Thymus (tissue), 14 donors: ENCODE measurements at places on chromosomes 1 and 21.

GRCh38 chr1:6269720-6270400 is 9.0 kb upstream of the GPR153 start:
- DNase-seq = no peak

DNA sequence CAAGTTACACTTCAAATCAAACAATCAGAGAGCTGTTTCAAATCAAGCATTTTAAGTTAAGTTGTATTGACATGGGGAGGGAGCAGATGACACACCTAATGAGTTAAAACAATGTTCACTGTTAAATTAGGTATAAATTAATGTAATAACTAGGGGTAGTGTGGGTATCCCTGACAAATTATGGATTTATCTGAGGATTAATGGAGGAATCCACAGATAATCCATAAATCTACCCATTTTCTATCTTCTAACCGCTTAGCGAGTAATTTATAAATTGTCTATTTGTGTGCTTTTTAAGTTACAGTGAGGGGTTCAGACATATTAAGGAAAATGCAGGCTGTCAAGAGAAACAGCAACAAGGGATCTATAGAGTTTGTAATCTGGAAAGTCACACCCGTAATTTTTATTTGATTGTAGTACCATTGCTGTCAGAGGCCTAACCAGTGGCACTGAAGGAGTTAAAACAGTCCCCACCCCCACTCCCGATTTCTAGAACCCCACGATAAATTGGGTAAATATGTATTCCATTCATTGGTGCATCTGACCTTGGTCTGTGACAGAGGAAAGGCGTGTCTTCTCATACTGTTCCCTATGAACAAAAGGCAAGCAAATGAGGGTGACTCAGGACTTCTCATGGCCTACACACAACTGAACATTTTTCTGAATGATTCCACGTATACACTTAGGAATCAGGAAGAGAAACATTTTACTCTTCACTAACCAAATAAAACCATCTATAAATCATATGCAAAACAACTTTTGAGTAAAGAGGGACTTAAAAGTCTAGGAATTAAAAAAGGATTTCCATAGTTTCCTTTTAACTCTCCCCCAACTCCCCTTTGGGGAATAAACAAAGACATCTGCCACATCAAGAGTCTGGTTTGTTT is 7.4 kb downstream of the IRF2BP2 start:
- DNase-seq = peak; percentile 50

- no peak for DNase-seq
Measured at GRCh38 chr1:172167796-172168596, 252.5 kb upstream of the C1orf105 start.

DNA sequence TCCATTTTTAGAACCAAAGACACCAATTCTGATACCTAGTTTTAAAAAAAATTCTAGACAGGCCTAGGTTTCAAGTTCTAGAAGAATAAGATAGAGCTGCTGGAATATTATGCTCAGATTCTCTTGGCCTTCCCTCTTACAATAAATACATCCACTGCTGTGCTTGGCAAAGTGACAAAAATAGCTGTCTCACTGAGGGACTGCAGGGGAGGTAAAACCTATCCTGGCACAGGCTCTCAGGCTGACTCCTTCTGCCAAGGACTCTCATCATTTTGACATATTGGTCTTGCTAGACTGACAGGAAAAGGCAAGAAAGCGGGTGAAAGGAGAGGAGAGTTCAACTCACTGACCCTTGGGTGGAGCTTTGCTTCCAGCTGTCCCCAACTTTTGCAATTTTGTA is 197.0 kb upstream of the LHX8 start:
- no peak for DNase-seq

DNA sequence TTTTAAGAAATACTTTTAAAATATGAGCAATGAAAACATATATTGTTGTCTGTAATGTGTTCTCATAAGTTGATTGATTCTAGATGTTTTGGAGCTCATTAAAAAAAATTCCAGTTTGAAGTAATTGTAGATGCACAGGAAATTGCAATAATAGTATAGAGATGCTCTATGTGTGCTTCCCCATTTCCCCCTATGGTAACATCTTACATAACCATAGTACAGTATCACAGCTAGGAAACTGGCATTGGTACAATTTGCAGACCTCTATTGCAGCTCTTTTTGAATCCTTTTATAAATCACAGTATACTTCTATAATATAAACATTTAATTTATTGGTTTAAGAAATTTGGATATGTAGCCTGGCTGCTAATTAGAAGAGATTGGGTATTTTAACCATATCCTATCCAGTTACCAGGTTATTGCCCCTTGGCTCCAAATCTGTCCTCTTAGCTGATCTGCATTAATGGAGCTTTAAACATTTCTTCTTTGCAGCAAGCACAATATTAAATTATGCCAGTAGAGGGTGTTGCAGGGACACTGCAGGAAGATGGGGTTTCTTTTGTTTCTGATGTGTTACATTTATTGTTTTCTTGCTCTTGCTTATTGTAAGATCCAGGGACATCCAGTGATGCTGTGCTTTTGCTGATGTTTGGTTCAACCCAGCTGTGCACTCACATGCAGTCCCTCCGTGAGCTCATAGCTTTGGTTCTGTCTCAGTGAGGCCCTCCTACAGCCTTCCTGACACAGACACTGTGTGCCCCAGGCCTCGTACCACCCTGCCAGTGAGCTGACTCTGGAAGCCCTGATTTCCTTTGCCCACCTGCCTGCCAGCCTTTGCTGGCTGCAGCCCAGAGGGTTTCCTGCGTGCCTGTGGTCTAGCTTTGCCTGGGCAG is 103.3 kb downstream of the RABGAP1L start:
- DNase-seq = peak; percentile 34

DNA sequence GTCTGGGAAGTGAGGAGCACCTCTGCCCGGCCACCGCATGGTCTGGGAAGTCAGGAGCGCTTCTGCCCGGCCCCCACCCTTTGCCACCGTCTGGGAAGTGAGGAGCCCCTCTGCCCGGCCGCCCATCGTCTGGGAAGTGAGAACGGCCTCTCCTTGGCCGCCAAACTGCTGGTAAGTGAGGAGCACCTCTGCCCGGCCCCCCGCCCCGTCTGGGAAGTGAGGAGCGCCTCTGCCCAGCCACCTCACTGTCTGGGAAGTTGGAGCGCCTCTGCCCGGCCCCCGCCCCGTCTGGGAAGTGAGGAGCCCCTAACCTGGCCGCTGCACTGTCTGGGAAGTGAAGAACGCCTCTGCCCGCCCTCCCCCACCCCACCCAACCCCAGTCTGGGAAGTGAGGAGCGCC is 22.6 kb downstream of the KCNH1 start:
- DNase-seq = no peak

DNA sequence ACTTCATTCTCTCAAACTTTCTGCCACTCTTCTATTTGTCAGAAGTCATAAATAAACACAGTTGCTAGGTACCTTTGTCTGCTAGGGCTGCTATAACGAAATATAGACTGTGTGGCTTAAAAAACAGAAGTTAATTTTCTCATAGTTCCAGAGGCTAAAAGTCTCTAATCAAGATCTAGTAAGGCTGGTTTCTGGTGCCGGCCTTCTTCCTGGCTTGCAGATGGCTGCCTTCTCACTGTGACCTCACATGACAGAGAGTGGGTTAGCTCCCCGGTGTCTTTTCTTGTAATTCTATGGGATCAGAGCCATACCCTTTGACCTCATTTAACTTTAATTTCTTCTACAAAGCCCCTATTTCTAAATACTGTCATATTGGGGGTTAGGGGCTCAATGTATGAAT is 5.9 kb downstream of the PDC start:
- DNase-seq = no peak

DNA sequence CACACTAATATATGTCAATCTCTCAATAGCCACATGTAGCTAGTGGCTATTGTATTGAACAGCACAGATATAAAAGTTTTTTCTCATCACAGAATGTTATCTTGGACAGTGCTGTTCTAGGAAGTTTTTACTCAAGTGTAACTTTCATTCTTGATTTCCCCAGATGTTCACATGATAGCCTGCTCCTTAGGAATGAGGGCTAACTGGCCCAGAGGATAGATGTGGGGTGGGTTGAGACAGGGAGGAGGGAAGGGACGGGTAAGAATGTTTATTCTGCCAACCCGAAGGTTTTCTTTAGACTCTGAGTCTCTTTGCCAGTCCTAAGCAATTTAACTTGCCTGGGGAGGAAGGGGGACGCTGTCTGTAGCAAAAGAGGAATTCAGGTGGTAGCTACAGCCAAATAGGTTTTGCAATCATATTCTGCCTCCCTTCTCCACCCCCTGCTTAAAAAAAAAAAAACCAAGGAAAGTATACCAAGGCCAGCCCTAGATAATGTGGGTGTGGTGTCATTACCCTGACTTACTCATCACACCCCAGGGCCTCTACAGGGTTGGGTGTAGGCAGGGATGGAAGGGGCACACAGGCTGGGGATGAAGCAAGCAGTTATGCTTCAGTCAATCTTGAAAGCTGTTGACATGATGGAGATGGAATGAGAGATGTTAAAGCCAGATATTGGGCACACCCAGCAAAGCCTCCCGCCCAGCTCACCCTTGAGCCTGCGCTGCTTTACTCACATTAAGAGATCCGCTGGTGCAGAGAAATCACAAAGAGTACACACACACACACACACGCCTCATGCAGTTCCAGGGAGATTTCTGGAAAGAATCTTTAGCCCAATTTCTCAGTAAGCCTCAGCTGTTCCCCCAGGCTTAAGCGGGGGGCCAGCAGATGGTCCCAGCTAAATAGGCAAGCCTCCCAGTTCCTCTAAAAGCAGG is 59.9 kb downstream of the PLXNA2 start:
- DNase-seq = no peak

DNA sequence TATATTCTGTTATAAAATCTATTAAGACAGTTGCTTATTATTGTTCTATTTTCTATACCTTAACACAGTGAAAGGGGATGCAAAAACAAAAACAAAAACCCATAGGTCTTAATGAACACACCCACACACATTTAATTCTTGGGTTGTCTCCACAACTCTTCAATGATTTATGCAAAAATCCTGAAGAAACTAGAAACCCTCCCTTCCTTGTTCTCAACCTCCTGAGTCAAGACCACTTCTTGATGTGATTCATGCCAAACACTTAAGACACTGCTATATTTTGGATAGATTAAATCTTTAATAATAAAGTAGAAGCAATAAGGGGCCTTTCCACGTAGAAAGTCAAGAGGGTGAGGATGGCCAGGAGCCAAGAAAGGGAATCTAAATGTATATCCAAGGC is 23.4 kb downstream of the SCAF4 start:
- no peak for DNase-seq

DNA sequence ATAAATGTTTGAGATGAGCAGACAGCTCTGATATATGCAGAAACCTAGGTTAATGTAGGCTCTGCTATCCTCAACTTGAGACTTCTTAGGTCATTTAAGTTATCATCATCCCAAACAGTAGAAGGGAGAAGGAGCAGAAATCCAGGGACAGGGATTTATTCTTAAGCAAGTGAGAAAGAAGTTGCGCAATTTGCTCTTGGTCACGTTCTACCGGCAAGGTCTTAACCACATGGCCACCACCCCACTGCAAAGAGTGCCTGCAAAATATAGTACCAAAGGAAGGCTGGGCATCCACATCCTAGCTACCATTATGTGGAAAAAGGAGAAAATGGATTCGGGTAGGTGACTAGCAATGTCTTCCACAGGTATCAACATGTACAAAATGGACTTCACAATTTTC is 25.2 kb downstream of the CRNN start:
- no peak for DNase-seq

GRCh38 chr21:43924421-43925095 is 59.5 kb downstream of the AGPAT3 start:
- no peak for DNase-seq

DNA sequence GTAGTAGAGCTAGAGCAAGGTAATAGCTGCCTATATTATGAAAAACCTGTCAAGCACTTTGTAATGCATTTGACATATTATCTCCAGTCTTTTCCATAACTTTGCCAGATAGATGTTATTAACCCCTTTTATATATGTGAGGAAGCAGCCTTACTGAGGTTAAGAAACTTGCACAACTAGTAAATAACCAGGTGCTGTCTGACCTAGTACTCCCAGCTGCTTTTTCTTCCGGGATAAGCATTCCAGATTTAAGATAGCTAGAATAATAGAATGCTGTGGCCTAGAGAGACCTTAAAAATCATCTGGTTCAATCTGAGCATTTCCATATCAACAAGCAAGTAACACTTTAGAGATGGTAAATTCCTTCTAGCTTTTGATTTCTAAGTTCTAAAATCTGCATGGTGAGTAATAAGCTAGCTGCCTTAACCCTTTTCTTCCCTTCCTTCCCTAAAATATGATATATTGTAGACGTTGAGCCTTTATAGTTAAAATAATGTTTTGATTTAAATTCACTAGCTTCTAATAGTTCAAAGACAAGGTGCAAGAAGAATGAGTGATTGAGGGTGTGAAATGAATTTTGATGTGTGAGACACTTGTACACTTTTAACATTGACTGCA is 1.8 kb downstream of the SH3GLB1 start:
- DNase-seq = no peak

- no peak for DNase-seq
Measured at GRCh38 chr1:248810727-248811513, 14.8 kb downstream of the SH3BP5L start.

GRCh38 chr1:166721145-166721544 is 118.1 kb upstream of the POGK start:
- DNase-seq = no peak

GRCh38 chr1:40363721-40364120 is 9.8 kb upstream of the SMAP2 start:
- no peak for DNase-seq

DNA sequence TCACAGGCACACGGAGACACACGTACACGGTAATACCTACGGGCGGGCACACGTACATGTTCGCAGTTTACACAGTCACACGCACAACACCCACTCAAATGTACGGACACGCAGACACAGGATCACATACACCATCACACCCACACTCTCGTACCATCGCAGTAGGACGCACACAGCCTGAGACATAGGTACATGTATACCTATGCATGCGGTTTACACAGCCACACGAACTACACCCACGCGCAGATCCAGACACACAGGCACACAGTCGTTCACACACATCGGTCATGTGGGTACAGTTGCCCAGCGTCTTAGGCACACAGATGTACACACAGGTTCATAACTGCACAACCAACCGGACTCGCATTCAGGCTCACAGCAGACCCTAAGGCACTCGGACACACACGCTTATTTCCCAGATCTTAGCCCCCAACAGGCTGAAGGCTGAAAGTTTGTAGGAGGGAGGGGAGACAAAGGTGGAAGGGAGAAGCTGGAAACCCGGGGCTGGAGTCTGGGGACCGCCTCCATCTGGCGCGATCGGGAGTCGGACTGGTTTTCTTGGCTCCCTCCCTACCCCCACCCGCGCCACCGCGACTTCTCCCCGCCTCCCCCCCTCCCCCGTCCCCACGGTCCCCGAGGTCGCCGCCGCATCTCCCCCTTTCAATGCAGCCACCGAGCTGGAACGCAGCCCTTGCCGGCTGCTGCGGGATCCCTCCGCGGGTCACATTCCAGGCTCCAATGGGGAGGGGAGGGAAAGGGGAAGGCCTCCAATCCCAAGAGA is 51.9 kb upstream of the SYNC start:
- DNase-seq = no peak

GRCh38 chr1:204568576-204569315 is 52.5 kb downstream of the MDM4 start:
- DNase-seq = no peak

GRCh38 chr1:1250786-1251284 is 4.3 kb upstream of the C1QTNF12 start:
- DNase-seq = no peak

- no peak for DNase-seq
Measured at GRCh38 chr1:39499668-39500067, 8.2 kb downstream of the BMP8A start.
